A549 treated with Hydrocortisone at 1 μM for 4 hours (cell line): ENCODE measurements at places on chromosomes 2 and 18. TPM values are rescaled to one million over a fixed set of nuclear protein-coding genes. Genes with fewer than 3 reads are reported as not detected.

The POTEC gene
- not detected in 5 replicates for total RNA-seq

The ALK gene
- 0.02 TPM in 1 of 5 replicates, not detected in the others for total RNA-seq

The PAPOLG gene
- total RNA-seq = 7.6 to 10.2 TPM (median 8.3 TPM) in 5 replicates

The LMAN1 gene
- 23.2 to 45.0 TPM (median 30.9 TPM) in 5 replicates for total RNA-seq

The SERPINB3 gene
- total RNA-seq = 0.10 to 0.16 TPM (median 0.13 TPM) in 3 of 5 replicates, not detected in the others

The IL36RN gene
- 0.14 TPM in 1 of 5 replicates, not detected in the others for total RNA-seq

The NGEF gene
- total RNA-seq = 12.2 to 18.6 TPM (median 15.8 TPM) in 5 replicates

The ATIC gene
- 199 to 219 TPM (median 212 TPM) in 5 replicates for total RNA-seq
